Activated T-helper 1 cell treated with anti-CD3 and anti-CD28 coated beads, Interleukin-2, amount 50 U/mL, for 16 hours (primary cell): ENCODE measurements at places on chromosomes 11 and 22.

GRCh38 chr11:9972989-9973388 is 309.1 kb downstream of the SWAP70 start:
- no peak for DNase-seq

DNA sequence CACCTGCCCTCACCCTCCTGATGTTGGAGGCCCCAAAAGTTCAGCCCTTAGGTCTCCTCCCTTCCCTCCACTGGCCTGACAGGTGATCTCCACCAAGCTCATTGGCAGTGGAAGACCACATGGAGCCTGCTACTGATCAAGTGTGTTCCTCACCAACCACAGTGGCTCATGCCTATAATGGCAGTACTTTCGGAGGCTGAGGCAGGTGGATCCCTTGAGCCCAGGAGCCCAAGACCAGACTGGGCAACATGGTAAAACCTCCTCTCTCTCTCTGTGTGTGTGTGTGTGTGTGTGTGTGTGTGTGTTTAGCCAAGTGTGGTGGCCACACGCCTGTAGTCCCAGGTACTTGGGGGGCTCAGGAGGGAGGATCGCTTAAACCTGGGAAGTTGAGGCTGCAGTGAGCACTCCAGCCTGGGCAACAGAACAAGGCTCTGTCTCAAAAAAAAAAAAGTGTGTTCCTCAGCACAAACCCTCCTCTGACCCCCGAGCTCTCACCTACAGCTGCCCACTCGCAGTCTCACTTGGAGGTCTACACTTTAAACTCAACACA is 4.3 kb upstream of the YPEL1 start:
- DNase-seq, result no peak

- no peak for DNase-seq
Measured at GRCh38 chr11:111476366-111476765, 35.8 kb downstream of the BTG4 start.

DNA sequence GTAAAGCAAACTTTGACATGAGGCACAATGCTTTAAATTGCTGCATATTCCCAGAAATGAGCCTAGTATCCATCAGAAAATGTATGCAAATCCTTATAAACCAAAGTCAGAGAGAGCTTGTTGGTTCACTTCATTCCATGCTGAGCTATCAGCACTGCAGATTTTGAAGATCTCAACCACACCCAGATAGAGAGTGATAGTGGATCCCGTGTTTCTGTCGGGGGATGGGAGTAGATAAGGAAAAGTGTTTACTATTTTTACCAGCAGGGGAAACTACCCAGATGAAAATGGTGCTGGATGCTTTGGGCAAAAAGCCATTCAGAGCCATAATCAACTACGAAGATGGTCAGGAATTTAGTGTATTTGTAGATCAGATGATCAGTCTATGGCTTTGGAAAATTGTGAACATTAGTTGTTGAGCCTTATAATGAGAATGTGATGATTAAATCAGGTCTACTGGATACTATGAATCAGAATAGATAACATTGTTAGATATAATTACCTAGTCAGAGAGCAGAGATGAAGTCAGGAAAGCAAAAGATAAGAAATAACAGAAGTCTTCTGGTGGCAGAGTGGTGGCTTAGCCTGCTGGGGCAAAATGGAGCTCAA is 10.8 kb downstream of the OR51B6 start:
- no peak for DNase-seq

DNA sequence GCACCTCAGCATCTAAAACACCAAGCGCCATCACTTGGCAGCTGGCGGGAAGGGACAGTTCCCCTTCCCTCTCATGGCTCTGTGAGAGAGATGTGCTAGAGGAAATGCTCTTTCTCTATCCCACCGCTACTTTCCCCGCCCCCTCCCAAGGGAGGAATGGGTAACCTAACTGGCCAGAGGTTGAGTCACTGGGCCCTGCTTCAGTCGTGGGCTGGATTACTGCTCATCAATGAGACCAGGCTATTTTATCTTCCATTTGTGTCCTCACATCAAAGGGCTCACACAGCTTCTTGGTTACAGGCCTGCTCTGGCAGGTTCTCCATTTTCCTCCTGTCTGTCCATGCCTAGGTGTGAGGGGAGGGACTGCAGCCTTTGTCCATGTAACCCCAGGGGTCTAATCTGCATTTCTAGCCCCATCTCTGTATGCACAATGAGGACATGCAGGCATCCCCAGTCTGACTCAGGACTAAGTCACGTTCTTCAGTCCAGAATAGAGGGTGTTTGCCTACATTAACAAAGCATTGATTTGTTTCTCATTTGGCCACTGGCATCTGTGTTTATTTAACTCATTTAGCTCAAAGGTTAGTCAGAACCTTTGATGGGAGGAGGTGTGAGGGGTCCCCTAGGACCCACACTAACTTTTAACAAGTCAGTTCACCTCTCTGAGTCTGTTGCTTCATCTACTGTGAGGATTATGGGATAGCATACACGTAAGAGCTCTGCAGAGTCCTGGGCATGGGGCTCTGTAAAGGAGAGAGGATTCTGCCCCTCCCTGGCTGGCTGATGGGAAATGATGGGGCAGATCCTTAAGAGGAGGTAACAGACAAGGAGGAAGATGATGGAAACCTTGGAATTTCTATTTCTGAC is 99.1 kb downstream of the XRRA1 start:
- DNase-seq, result no peak

DNA sequence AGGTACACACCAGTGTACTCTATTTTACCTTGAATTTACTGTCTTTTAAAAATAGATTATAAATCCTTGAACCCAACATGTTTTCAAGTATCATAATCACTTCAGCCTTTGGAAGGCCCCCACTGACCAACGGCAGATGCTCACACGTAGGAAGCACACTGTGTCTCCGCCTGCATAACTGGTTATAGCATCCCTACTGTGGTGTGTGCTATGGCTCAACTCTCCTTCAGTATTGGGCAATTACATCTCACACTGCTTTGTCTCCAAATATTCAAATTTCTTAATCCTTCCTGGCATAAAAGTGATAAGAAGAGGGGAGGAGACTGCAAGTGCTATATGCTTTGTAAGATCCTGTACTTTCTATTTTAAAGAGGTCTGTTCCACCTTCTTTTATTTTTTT is 165.7 kb downstream of the CADM1 start:
- DNase-seq, result no peak

- DNase-seq, result no peak
Measured at GRCh38 chr11:72363112-72363511, 71.2 kb downstream of the CLPB start.

DNA sequence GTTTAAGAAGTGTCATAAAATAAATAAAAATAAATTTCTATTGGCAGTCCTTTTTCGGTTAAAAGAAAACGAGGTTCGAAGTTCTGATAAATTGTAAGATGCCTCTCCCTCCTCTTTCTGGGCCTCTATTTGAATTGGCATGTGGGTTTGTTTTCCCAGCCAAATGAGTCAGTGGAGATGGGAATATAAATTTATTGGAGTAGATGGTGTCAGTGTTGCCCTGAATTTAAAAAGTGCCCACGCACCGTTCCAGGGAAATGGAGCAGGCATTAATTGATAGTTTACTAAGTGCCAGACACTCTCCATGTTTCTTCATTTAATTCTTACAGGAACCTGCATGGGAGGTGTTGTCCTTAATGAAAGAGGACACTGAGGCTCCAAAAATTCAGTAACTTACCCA is 119.2 kb downstream of the FEZ1 start:
- DNase-seq, result no peak

- DNase-seq, result no peak
Measured at GRCh38 chr11:2302306-2302895, 588 bp downstream of the TSPAN32 start.

GRCh38 chr11:33227578-33228261 is 29.5 kb upstream of the HIPK3 start:
- DNase-seq, result no peak
